Neural progenitor cell (in vitro differentiated cells): ENCODE measurements at places on chromosomes 2 and 18. TPM values are rescaled to one million over a fixed set of nuclear protein-coding genes. Genes with fewer than 3 reads are reported as not detected.
A peak's percentile ranks its signal among the peaks of the same experiment; 100 is the strongest.

- peak; percentile 33 for DNase-seq
Measured at GRCh38 chr2:186862869-186863709, 14.1 kb upstream of the ZSWIM2 start.

DNA sequence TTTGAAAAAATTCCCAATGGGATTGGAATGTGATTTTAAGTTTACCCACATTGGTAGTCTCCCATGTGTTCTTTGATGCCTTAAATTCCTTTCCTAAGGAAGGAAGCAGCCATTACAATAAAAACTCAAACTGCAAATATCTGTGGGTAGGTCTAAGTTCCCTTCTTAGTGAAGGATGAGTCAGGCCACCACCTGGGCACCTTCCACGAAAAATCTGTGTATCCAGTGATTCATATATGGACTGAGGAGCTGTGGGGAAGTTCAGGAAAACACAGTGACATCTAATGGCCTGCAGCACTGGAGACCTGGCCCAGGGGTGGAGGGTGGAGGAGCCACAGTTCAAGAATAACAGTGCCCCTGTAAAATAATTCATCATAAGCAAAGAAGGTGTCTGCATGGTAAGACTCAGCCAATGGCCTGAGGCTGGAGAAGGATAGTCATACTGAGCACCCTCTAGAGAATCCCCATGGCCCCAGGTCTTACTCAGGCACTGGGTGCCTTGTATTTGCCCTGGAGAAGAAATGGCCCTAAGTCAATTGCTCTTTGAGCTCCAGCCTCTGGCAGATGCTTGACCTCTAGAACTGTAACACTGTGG lies 248.6 kb downstream of the SP3 start:
- DNase-seq, result no peak

DNA sequence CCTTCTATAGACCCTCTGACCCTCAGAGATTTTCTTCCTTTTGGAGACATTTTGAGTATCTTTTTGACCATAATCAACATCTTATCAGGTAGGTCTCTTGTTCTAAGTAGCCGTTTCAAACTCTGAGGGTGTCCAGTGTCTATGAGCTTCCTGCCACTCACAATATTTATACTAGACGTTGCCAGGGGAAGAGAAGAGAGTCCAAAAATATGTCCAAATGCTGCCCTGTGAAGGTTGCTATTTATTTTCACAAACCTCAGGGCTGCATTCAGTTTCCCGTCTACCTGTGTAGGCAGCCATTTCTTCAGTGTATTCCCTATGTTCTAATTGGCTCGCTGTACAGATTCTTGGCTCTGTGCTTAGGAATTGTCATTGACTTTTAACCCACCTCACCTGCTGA lies 986 bp upstream of the DSG1 start:
- DNase-seq, result no peak

The PROC gene
- 0.25 TPM in 1 of 2 replicates, not detected in the other for total RNA-seq

DNA sequence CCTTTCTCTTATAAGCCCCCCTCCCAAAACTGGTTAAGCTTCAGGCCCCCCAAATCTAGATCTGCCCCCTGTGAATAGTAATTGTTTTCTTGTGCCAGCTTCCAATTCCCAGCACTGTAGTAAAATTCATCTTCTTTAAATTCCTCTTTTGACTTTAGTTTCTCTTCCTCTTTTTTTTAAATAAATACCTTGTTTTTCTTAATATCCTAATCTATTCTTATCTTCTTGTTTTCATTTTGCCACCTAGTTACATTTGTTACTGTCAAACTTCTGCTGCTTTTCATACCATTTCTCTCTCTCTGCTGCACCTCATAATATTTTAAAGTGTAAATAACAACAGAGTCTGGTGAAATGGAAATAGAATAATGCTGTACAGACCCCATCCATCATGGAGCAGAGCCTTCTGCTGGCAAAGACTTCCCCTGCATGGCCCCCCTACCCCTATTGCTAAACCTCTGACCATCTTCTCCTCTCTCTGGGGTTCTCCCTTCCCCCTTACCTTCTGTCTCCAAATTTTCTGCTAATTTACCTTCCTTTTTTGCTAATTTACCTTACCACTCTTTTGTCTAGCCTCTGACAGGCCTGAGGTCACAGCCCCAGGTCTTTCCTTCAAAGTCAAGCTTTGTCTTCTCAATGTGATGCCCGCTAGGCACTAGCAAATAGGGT lies 94.9 kb upstream of the PAPOLG start:
- DNase-seq, result no peak

The HOXD13 gene
- total RNA-seq, result not detected in 2 replicates

DNA sequence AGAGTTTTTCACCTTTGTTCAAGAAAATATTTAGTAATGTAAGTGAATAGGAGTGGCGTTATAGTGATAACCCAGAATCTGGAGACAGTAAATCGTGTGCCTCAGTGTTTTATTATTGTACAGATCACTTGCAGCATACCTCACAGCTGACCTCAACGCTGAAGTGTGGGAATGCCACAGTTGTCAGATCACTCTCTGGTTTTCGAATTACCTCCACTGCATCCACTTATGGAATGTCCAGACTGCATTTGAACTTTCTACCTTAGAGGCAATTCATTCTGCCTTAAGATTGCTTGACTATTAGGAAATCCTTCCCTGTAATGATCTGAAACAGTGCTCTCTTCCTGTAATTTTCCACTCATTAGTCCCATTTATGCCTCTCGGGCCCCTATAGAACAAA lies 164.5 kb upstream of the ALPP start:
- no peak for DNase-seq

GRCh38 chr2:186918495-186918894 lies 69.5 kb upstream of the ZSWIM2 start:
- no peak for DNase-seq

DNA sequence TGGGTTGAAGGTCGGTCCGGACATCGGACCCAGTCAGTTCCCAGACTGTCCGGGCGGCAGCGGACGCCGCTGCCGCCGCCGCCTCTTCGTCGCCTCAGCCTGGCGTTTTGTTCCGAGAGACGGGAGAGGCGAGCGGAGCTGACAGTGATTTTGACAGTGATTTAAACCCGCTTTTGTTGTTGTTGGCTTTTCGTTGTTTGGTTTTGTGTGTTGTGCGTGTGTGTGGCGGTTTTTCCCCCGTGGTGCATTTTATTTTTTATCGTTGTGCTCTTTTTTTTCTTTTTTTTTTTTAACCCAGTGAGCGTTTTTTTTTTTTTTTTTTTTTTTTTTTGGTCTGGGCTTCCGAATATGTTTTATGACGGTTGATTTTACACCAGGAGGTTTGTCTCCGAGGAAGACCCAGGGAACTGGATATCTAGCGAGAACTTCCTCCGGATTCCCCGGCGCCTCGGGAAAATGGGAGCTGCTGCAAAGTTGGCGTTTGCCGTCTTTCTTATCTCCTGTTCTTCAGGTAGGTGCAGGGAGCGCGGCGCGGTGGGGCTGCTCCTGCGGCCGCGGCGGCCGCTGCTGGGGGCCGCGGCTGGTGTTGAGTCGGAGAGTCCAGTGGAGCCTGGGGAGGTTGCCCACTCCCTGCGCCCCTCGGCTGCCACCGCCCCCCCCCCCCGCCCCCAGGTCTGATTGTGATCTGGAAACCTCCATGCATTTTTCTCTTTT lies at the start of gene ACVR2A:
ACVR2A (plus strand) TSS at position 333 of the 714 bp plus-strand sequence; CDS start at position 457, 124 bp downstream.
- DNase-seq, result peak; percentile 83

The FBXO48 gene
- total RNA-seq, result 2.7 and 2.9 TPM in 2 replicates

DNA sequence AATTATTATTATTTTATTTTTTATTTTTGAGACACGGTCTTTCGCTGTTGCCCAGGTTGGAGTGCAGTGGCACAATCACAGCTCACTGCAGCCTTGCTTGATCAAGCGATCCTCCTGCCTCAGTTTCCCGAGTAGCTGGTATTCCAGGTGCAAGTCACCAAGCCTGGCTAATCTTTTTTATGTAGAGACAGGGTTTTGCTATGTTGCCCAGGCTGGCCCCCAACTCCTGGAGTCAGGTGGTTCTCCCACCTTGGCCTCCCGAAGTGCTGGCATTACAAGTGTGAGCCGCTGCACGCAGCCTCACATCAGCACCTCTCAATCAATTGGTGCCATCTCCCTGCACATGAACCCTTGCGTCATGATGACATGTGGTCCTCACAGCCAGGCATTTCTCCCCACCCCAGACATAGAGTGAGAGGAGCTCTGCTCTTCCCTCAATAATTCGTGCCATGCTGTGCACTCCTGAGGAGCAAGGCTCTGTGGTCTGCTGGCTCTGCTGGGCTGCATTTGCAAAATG lies 5.9 kb downstream of the INPP5D start:
- DNase-seq, result no peak

The DRC1 gene
- total RNA-seq, result 0.56 TPM in 1 of 2 replicates, not detected in the other

The KCNE4 gene
- total RNA-seq, result not detected in 2 replicates

- DNase-seq, result peak; percentile 45
Measured at GRCh38 chr18:12394428-12394827, 13.3 kb upstream of the PRELID3A start.

- no peak for DNase-seq
Measured at GRCh38 chr2:42127425-42128424, 41.4 kb upstream of the EML4 start.

The PROKR1 gene
- 1.8 and 2.1 TPM in 2 replicates for total RNA-seq

- DNase-seq, result no peak
Measured at GRCh38 chr2:187709065-187709464, 154.8 kb upstream of the TFPI start.

- DNase-seq, result peak; percentile 23
Measured at GRCh38 chr2:232632904-232633412, 446 bp upstream of the EFHD1 start.

GRCh38 chr2:10732924-10733565 lies 11.6 kb downstream of the ATP6V1C2 start:
- DNase-seq, result no peak

The TUBA4B gene
- not detected in 2 replicates for total RNA-seq

The ANKRD30B gene
- not detected in 2 replicates for total RNA-seq

The UGT1A10 gene
- not detected in 2 replicates for total RNA-seq

DNA sequence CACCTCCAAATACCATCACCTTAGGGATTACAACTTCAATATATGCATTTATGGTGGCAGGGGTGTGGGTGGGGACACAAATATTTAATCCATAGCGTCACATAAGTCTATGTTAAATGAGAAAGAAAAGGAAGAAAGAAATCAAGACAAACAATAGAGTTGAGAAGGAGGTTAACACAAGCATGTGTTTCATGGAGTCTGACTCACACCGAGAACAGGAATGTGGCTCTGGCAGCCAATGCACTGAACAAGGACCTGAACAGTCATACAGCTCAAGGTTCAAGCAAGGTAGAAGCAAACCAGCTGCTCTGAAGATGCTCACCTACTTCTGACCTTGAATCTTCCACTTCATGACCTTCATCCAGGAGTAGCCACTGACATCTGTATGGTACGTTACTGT lies 36.2 kb upstream of the LPIN1 start:
- no peak for DNase-seq

- no peak for DNase-seq
Measured at GRCh38 chr18:5419030-5419429, 123.5 kb upstream of the ZBTB14 start.

DNA sequence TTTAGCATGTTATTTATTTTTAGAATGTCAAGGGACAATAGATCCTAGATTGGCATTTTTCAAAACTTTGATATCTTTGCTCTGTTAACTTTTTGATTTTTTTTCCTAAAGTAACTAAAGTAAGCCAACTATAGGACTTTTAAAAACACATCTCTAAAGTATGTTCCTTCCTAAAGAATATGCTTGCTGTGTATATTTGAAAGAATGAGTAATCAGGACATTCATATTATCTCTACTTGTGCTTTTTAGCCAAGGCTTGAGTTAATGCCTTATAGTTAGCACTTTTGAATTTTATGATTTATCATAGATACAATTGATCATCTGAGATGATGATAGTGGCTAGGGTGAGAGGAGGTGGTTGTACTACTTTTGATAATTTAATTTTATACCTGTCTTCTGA lies 93.6 kb downstream of the BABAM2 start:
- no peak for DNase-seq

- no peak for DNase-seq
Measured at GRCh38 chr2:127681976-127682857, 6.9 kb upstream of the LIMS2 start.

DNA sequence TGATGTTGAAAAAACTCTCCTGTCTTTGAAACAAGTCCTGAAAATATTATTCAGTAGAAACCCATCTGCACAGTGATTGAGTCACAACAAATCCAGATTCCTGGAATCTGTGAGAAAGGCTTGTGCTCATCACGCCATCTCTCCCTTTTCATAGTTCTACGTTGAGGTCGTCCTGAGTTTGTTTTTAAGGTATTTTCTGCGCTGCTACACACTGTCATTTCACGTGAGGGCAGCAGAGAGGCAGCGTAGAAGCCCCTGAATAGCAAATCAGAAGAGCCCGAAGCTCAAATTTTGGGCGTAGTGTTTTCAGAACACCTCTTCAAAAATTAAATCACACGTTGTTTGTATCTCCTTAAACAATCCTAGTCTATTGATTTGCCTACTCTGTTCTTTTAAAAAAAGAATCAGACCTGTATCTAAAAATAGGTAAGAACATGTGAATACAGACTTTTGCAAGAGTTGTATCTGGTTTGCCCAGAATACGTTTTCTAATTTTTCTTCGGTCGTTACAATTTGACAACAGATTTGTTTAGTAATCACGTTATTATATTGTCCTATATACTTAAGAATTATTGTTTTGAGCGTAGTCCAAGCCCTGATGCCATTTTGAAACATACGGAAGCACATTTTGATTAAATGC lies 61.6 kb upstream of the SLC38A11 start:
- DNase-seq, result peak; percentile 71

DNA sequence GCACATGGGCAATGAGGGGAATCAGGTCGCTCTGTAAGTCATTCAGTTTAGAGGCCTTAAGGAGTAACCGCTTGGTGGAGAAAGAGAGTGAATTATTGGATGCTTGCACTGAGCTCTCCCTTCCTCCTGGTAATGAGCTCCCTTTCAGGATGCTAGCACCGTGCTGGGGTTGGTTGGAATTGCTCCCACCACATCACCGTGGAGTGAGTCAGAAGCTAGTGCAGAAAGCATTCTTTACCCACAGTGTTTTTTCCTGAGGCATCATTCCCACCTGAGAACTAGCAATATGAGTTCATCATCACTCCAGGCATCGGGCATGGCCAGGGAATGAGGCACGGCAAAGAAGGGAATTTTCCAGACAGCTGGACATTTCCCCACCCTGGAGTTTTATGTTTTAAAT lies 57.6 kb downstream of the ITGB6 start:
- no peak for DNase-seq
